KBM-7 (cell line): ENCODE measurements at places on chromosomes 2 and 18.

DNA sequence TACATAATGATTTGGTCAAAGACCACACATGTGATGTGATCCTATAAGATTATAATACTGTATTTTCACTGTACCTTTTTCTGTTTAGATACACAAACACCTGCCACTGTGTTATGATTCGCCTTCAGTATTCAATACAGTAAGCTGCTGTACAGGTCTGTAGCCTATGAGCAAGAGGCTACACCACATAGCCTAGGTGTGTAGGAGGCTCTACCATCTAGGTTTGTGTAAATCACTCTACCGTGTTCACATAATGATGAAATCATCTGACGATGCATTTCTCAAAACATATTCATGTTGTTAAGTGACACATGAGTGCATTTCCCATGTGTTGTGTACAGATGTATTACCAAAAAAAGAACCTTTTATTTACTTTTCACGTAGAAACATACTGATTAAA is 74.5 kb downstream of the USP40 start:
- no peak for DNase-seq

GRCh38 chr18:33577685-33578517 is at the start of gene ASXL3:
Gene ASXL3, plus strand, starts transcription at chr18:33578219. Its CDS starts 413 bp downstream, at chr18:33578632.
- DNase-seq, result peak; percentile 14

DNA sequence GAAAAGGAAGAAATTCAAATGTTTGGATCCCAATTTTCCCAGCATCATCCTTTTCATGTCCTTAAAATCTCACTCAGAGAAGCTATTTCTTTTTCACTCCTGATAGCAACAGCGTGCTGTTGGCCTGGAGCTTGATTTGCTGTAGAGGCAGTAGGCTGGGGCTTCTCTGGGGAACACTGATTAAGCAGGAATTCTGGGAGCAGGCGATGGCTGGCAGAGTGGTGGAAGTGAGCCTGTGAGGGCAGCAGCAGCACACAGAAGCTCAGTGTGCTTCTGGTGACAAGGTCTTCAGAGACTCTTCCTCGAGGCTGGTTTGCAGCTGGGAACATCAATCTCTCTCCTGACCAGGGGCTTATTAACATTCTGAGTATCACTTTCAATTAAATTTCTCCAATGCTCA is 284.6 kb downstream of the DPP10 start:
- DNase-seq, result no peak

DNA sequence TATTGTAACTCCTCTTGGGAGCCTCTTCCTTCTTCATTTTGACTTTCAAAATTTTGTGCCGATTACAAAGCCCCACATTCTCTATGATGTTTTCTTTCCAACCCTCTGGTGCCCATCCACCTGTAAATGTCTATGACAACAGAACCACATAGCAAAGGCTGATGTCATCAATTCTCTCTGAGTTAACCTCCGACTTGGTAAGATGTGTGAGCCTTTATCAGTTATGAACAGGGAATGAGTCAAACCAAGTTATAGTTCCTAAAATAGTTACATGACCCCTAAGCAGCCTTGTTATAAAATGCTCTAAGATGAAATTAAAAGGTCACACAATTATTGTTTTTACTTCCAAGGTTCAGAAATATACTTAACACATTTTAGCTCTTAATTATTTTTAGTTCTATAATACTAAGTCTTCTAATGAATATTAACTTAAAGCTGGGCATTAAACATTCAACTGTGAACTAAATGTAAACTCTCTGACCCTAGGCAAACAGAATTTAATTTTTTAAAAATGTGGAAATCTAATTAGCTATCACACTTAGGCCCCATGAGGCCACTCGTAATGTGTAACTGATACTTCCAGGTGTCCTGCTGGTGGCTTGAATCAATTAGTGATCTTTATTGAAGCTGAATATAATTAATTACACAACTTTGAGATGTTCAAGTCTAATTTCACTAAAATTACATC is 102.3 kb upstream of the CYRIA start:
- no peak for DNase-seq

DNA sequence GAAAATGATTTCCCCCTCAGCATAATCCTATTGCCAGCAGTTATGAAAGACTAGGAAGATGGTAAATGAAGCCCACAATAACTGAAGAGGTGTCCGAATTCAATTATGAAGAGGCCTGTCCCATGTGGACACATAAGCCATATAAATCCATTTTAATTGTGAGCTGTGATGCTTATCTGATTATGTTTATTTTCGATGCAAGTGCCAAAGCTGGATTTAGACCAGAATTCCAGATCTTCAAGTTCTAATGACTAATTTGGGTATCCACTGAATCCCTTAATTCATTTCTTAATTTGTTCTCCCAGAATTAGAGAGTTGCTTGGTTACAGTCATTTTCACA is 24.5 kb downstream of the SPATS2L start:
- DNase-seq, result no peak

DNA sequence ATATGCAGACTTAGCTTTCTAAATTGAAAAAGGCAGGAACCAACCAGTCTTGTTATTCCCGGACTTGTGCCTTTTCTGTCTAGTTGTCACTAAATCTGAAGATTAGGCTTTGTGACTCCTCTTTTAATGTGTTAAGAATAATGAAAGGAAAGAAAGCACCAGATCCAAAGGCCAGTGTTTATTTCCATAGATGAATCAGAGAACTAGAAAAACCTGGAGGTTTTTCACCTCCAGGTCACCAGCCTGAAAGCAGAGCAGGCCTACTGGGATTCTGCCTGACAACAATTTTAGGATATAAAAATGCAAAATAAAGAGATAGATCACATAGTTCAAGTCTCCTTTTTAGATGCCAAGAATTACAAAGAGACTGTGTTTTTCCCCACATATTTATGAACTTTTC is 160.4 kb downstream of the GULP1 start:
- DNase-seq, result no peak

- no peak for DNase-seq
These were observed 341.1 kb downstream of the ARL6IP6 start for GRCh38 chr2:153059338-153060052.
